Right lobe of liver (tissue), 6 donors: ENCODE measurements at places on chromosomes 16 and 17. TPM values are rescaled to one million over a fixed set of nuclear protein-coding genes. Genes with fewer than 3 reads are reported as not detected.

DNA sequence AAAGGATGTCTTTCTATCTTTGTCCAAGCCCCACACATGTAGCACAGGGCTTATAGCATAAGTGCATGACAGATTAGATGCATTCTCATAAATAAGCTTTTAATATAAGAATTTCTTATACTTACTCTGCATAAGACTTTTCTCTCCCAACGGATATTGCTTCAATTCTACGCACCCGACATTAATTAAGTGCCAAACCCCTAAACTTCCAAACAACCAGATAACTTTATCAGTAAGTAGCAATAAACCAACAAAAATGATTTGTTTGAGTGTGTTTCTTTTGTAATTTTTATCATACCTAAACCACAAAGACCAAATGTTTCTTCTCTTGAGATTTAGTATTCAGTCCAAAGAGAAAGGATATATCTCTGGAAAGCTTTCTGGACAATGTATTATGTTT lies 391.5 kb downstream of the CDH8 start:
- no peaks in the 10 kb centered on the region for H3K36me3 ChIP-seq
- H3K4me3 ChIP-seq, result no peak overlapping the region
- no peak for DNase-seq
- no peaks in the 10 kb centered on the region for H3K27me3 ChIP-seq

- no peak overlapping the region for H3K27ac ChIP-seq
- H3K4me3 ChIP-seq, result no peak overlapping the region
- no peak for DNase-seq
- no peaks in the 10 kb centered on the region for H3K4me1 ChIP-seq
Measured at GRCh38 chr17:48704361-48705248, 17.7 kb downstream of the PRAC1 start.

GRCh38 chr17:60141111-60142018 lies 8.4 kb upstream of the CA4 start:
- H3K27me3 ChIP-seq, result peaks cover 8% of the 10 kb centered on the region
- DNase-seq, result peak; percentile 55
- no peaks in the 10 kb centered on the region for H3K36me3 ChIP-seq
- H3K4me1 ChIP-seq, result no peaks in the 10 kb centered on the region
- no peak overlapping the region for H3K27ac ChIP-seq
- no peak overlapping the region for H3K4me3 ChIP-seq

DNA sequence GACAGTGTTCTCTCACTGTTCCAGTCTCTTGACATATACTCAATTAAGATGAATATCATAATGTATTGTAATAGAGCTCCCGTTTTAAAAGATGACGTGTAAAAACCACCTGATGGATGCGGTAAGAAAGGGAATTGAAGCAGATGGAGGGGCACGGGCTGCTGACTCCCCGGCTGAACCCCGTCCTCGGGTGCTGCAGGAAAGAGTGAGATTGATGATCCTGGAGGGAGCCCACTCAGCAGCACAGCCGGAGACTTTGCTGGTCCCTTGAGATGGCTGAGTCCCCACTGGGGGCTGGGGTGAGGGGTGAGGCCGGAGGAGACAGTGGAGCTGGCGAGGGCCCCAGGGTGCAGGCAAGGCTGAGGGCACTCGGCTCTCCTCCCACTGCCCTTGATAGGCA lies 217.4 kb downstream of the RPTOR start:
- DNase-seq, result no peak
- H3K36me3 ChIP-seq, result no peaks in the 10 kb centered on the region
- H3K4me1 ChIP-seq, result no peaks in the 10 kb centered on the region
- no peaks in the 10 kb centered on the region for H3K27me3 ChIP-seq
- H3K27ac ChIP-seq, result no peak overlapping the region

- H3K4me1 ChIP-seq, result no peaks in the 10 kb centered on the region
- H3K4me3 ChIP-seq, result no peak overlapping the region
- H3K27me3 ChIP-seq, result no peaks in the 10 kb centered on the region
- H3K27ac ChIP-seq, result no peak overlapping the region
Measured at GRCh38 chr17:81184555-81184954, 18.5 kb upstream of the AATK start.

GRCh38 chr16:17294856-17295255 lies 175.9 kb downstream of the XYLT1 start:
- no peak overlapping the region for H3K27ac ChIP-seq
- DNase-seq, result no peak
- no peaks in the 10 kb centered on the region for H3K27me3 ChIP-seq
- no peaks in the 10 kb centered on the region for H3K36me3 ChIP-seq

Gene NPIPB9
- total RNA-seq, result 3.1 TPM

DNA sequence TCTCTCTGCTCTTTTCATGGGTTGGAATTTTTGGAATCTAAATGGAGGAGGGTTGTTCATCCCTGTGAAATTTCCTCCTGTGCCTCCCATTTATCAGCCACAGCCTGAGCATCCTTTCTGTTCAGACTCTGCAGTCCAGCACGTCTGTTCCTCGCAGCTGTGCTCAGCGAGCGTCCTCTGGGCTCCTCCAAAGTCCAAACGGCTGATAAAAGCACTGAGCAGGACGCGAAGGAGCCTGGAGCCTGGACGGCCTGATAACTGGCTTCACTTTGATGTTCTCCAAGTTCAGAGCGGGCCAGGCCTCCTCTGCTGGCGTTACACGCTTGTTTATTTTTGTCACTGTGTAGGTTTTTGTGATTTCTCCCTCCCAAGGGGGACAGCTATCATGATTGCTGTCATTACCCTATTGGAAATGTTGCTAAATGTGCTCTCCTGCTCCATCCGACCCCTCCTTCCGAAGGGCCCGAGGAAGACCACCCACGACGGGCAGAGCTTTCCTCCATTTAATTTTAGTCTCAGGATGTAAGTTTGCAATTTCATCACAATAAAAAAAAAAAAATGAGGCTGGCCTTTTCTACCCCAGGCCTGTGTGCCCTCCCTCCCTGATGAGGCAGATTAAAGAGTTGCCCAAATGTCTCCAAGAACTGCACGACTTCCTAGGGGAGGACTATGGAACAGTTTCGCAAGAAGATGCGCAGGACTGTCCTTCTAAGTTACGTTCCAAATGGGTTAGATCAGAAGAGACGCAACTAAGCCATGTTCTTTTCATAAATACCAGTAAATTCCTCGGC lies 290.5 kb upstream of the FOXF1 start:
- peak; percentile 43 for DNase-seq
- H3K27ac ChIP-seq, result no peak overlapping the region
- H3K36me3 ChIP-seq, result no peaks in the 10 kb centered on the region
- no peaks in the 10 kb centered on the region for H3K4me1 ChIP-seq

Gene PSMB3
- total RNA-seq, result 85.2 TPM

Gene AMFR
- 152 TPM for total RNA-seq

Gene PIRT
- total RNA-seq, result not detected

DNA sequence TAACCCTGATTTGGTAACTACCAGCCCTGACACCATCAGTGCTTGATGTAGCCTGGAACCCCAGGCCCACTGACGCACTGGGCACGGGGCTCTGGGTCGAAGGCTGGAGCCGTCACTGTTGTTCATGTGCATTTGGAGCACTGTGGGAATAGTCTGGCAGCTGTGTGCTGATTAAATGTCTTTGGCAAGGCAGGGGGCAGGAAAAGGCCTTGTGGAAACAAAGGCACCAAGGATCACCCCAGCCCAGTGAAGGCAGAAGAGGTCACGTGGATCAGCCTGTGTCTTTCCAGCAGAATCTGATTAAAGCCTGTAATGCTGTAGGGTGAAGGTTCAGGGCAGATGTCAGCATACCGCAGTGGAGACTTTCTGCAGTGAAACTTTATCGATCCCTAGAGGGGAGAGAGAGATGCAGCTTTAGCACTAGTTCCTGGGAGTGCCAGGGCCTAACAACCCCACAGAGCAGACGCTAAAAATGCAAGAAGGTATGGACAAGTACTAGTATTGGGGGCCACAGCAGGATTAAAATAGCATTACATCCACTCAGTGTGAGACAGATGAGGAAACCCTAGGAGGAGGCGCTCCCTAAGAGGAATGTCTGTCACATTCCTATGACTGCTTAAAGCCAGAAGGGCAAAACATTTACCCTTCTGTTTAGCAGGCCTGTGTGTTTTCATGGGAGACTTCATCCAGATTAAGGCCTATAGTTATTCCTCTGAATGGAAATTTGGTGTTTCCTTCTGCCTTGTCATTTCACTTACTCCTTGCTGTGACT lies 9.7 kb downstream of the ZNHIT3 start:
- DNase-seq, result peak; percentile 38
- no peaks in the 10 kb centered on the region for H3K4me1 ChIP-seq
- H3K36me3 ChIP-seq, result no peaks in the 10 kb centered on the region
- no peak overlapping the region for H3K4me3 ChIP-seq
- no peak overlapping the region for H3K27ac ChIP-seq
- H3K27me3 ChIP-seq, result no peaks in the 10 kb centered on the region

GRCh38 chr16:31107465-31107867 lies 720 bp upstream of the BCKDK start:
- no peaks in the 10 kb centered on the region for H3K36me3 ChIP-seq
- no peaks in the 10 kb centered on the region for H3K27me3 ChIP-seq
- H3K27ac ChIP-seq, result no peak overlapping the region
- DNase-seq, result no peak
- H3K4me1 ChIP-seq, result peaks cover 44% of the 10 kb centered on the region

Gene CACNG1
- total RNA-seq, result not detected

Gene KRT31
- total RNA-seq, result not detected

Gene HBA1
- total RNA-seq, result 9.8 TPM

GRCh38 chr16:20415541-20415940 lies 6.2 kb downstream of the ACSM5 start:
- no peak overlapping the region for H3K27ac ChIP-seq
- no peaks in the 10 kb centered on the region for H3K36me3 ChIP-seq
- peaks cover 16% of the 10 kb centered on the region for H3K4me1 ChIP-seq
- DNase-seq, result no peak

DNA sequence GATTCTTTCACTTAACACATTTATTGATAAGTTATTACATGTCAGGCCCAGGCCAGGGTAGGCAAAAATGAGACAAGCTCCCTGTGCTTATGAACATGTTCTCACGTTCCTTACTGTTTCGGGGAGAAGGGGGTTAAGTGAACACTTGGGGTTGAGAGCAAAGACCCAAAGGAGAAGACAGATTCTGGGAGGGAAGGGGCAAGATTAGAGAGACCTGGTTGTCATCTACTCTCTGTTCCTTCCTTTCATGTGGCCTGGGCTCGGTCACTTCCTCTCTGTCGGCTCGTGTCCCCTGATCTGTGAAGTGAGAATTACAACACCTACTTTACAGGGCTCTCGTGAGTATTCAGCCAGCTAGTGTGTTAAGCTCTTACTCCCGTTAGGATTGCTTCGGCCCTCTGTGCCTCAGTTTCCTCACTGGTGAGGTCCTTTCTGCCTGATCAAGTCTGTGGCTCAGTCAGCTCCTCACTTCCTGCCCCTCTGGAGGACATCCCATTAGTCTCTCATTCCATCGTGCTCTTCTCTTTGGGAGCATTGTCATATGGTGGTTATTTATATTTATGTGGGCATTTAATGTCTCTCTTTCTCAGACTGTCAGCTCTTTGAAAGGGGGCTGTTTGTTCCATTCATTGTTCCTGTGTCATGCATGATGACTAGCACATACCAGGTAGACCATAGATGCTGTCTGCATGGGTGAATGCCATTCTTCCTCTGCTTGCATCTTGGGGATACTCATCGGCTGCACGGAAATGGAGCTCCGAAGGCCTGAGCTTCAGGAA lies 38.9 kb downstream of the PLCG2 start:
- H3K4me1 ChIP-seq, result no peaks in the 10 kb centered on the region
- H3K27ac ChIP-seq, result no peak overlapping the region
- no peaks in the 10 kb centered on the region for H3K27me3 ChIP-seq

Gene MT4
- total RNA-seq, result not detected

DNA sequence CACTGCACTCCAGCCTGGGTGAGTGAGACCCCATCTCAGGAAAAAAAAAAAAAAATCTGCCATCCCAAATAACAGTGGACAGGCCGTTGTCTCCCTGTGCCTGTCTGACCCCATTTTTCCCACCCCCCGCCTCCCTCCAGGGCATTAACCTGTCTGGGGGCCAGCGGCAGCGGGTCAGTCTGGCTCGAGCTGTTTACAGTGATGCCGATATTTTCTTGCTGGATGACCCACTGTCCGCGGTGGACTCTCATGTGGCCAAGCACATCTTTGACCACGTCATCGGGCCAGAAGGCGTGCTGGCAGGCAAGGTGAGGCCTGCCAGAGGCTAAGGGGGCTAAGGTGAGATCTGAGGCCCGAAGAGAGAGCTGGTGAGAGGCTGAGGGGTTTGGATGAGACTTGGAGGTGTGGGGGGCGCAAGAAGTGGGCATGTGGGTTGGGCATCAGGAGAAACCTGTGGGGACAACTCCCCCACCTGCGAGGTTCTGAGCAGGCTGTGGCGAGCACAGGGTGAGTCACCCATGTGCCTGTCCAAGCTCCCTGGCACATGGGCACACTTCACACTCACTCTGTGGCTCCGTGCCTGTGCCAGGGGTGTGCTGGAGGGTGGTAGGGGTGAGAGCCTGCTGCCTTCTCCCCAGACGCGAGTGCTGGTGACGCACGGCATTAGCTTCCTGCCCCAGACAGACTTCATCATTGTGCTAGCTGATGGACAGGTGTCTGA lies 34.7 kb downstream of the ANKRD40 start:
- DNase-seq, result peak; percentile 42
- no peak overlapping the region for H3K27ac ChIP-seq
- no peaks in the 10 kb centered on the region for H3K4me1 ChIP-seq
- H3K36me3 ChIP-seq, result peaks cover 2% of the 10 kb centered on the region
- no peaks in the 10 kb centered on the region for H3K27me3 ChIP-seq
- no peak overlapping the region for H3K4me3 ChIP-seq

DNA sequence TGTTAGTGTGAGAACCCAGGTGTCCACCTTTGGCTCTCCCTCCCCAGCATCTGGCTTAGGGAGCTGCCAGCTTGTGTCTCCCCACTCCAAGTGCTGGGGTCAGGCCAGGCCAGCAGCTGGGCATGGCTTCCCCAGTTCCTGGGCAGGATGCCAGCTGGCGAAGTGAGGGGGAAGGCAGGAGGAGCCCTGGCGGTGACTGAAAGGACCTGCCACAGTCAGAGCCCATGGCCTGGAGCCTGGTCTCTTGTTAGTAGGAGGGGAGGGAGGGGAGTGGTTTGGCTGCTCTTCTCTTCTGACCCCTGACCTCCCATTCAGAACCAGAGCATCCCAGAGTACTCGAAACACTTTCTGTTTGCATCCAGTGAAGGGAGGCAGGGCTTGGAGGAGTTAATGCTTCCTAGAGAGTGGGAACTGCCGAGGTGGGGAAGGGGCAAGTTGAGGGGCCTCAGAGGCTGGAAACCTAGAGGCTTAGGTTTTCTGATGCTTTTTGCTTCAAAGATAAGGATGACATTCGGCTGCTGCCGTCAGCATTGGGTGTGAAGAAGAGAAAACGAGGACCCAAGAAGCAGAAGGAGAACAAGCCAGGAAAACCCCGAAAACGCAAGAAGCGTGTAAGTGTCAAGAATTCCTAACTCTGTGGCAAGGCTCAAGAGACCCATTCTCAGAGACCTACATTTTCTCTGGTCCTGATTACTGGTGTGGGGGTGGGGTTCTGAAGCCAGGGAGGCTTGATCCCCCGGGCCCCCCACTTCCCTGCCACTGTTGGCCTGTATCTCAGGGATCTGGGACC lies 772 bp downstream of the CHD3 start:
- H3K4me1 ChIP-seq, result peaks cover 4% of the 10 kb centered on the region
- DNase-seq, result peak; percentile 99
- H3K4me3 ChIP-seq, result no peak overlapping the region
- peak overlapping the region; percentile 82 for H3K27ac ChIP-seq
- H3K36me3 ChIP-seq, result no peaks in the 10 kb centered on the region

- H3K27me3 ChIP-seq, result no peaks in the 10 kb centered on the region
- no peaks in the 10 kb centered on the region for H3K4me1 ChIP-seq
- no peaks in the 10 kb centered on the region for H3K36me3 ChIP-seq
Measured at GRCh38 chr16:53576210-53576609, 73.2 kb upstream of the AKTIP start.

Gene SMIM22
- not detected for total RNA-seq

- no peak for DNase-seq
- H3K4me1 ChIP-seq, result no peaks in the 10 kb centered on the region
- no peak overlapping the region for H3K27ac ChIP-seq
- no peak overlapping the region for H3K4me3 ChIP-seq
Measured at GRCh38 chr16:17325476-17326143, 145.2 kb downstream of the XYLT1 start.
